NCI-H1436 (cell line): ENCODE measurements at places on chromosomes 13 and 19.
A peak's percentile ranks its signal among the peaks of the same experiment; 100 is the strongest.

- DNase-seq, result no peak
Observed at GRCh38 chr19:33464010-33464732, 57.4 kb downstream of the PEPD start.

DNA sequence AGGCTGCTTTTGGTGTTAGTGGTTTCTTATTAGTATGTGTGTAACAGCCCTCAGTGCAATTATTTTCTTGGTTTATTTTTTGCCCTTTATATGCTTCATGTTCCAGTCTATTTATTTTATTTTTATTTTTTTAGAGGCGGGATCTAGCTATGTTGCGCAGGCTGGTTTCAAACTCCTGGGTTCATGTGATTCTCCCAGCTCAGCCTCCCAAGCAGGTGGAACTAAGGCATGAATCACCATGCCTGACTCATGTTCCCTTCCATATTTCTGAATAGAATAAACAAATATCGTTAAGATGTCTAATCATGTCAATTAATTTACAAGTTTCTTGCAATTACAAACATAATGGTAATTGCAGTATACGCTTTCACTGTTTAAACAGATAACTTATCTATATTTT, 11.7 kb downstream of the SKA3 start:
- DNase-seq, result no peak

GRCh38 chr13:92994056-92994455, 232.6 kb upstream of the GPC6 start:
- no peak for DNase-seq

GRCh38 chr13:80096383-80096782, 244.5 kb downstream of the SPRY2 start:
- DNase-seq, result no peak

- DNase-seq, result peak; percentile 82
Observed at GRCh38 chr19:55605637-55606470, at the start of gene ZNF865. TSS of gene ZNF865 (plus strand) at chr19:55605647. CDS start at chr19:55613619, 7,972 bp downstream.

DNA sequence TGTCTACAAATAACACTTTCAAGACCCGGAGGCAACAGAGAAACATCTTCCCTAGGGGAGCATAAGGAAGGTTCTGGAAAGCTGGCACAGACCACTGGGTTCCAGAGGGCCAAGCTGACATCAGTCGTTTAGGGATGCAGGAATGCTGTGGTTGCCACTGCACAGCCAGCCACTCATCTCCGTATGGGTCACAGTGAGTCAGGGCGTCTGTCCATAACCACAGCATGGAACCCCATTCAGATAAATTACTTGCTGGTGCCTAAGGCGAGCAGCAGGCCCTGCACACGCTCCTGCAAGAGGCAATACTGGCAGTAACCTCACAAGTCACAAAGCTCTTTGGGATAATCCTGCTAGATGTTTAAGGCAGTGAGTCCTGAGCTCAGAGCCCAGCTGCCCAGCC, 140.9 kb upstream of the UBL3 start:
- DNase-seq, result no peak

DNA sequence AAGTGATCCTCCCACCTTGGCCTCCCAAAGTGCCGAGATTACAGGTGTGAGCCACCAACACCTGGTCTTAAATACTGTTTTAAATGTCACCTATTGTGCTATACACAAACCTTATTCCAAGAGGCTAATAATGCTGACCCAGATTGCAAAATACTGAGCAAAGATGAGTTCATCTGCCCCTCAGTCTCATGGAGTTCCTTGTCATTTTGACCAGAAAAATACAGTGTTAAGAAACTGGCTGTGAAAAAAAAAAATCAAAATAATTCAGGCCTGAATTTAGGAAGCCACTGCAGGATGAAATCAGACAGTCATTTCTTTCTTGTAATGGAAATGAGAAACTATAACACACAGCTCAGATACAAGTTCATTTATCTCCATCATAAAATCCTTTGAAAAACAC, 59.9 kb downstream of the TBC1D4 start:
- DNase-seq, result no peak

- no peak for DNase-seq
Observed at GRCh38 chr19:8212916-8213315, 3.7 kb downstream of the CERS4 start.

- DNase-seq, result no peak
Observed at GRCh38 chr19:35066121-35066520, 24.6 kb downstream of the HPN start.

- peak; percentile 90 for DNase-seq
Observed at GRCh38 chr19:13974073-13974472, 21.8 kb downstream of the DCAF15 start.

GRCh38 chr13:96822895-96823294, 171.4 kb downstream of the OXGR1 start:
- no peak for DNase-seq

DNA sequence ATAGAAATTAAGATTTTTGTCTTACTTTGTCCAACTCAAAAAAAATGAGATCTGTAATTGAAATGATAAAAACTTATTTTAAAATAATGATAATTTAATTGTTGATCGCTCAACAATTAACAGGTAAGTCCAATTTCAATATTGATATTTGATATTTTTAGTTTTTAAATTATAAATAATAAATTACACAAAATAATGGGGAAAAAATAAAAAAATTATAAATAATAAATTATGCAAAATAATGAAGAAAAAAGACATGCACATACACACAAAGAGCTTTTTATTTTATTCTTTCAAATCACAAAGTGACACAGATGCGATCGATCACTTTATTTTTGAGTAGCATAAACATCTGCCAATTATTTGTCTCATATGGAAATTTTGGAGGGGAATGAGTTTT, 40.8 kb downstream of the KCTD12 start:
- DNase-seq, result no peak

- no peak for DNase-seq
Observed at GRCh38 chr13:52782471-52783448, 43.1 kb upstream of the CNMD start.

- DNase-seq, result peak; percentile 21
Observed at GRCh38 chr13:100673713-100674571, 653 bp downstream of the TMTC4 start.

DNA sequence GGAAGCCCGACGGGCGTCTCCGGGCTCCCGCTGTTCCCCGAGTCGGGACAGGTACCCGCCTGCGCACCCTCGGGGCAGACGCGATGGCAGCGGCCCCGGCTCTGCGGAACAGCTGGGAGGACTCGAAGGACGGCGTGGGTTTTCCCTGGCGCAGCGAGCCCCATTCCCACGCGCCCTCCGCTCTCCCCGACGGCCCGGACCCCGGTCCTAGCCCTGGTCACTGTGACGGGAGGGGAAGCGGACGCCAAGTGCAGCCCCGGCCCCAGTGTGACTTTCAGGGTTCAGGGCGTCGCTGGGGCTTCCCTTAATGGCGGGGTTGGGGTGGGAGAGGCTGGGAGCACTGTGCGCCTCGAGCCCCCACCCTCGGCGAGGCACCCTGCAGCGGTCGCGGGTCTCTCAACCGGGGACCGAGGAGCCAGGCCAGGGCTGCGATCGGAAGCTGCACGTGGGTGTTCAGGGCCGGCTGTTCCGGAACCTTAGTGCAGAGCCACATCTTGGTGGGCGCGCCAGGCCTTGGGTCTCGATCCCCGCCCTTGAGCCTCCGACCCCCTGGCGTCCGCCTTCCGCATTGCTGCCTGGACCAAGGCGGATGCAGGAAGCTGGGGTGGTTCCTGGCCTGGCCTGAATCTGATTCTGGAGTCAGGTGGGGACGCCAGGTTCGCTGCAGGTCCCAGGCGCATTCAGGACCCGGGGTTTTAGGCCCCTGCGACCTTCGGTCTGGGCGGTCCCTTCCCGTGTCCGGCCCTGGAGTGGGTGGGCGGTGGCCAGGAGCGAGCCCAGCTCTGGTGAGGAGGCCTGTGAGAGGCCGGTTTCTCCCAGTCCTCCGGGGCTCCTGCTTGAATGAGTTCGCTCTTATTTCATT, 3.5 kb downstream of the LGALS7B start:
- no peak for DNase-seq

GRCh38 chr13:53250272-53250875, 221.8 kb downstream of the OLFM4 start:
- peak; percentile 77 for DNase-seq

DNA sequence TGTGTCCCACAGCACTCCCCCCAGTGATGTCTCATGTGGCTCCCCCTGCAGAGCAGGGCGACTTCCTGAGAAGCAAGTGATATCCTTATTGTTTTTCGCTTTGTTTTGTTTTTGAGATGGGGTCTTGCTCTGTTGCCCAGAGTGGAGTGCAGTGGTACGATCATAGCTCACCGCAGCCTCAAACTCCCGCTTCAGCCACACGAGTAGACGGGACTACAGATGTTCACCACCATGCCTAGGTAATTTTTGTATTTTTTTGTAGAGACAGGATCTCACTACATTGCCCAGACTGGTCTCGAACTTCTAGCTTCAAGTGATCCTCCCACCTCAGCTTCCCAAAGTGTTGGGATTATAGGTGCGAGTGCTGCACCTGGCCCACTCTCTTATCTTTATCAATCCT, 5.0 kb downstream of the CEP89 start:
- no peak for DNase-seq

DNA sequence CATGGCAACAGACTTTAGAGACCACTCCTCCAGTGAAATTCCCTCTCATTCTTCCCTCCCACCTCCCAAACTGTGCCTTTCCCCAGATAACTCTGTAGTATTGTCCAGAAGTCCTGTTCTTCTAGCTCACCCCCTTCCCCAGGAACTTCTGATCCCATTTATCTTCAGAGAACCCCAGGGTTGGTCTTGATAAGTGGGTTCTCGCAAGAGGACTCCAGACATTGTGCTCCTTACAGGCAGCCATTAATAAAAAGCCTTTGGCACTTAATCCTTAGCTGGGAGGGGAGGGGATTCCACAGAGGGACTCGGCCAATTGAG, 1.9 kb downstream of the LTBP4 start:
- DNase-seq, result no peak

- no peak for DNase-seq
Observed at GRCh38 chr13:59954601-59955000, 209.1 kb downstream of the DIAPH3 start.

DNA sequence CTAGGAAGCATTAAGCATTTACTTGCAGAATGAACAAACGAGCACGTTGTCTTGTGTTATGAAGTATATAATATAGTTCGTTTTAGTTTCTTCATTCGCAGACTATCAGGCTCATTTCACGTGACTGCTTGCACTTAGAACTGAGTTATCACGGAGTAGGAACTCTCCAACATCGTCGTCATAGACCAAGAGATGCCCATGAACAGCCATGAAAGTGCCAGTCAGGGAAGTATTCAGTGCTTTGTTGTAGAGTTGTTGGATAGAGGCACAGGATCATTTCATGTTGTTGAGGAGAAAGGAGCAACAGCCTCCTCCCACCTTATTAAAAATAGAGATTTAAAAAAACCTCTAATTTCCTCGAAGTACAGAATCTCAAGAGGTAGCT, 977 bp upstream of the IL17D start:
- no peak for DNase-seq

- no peak for DNase-seq
Observed at GRCh38 chr13:42394361-42394708, 122.4 kb downstream of the AKAP11 start.

DNA sequence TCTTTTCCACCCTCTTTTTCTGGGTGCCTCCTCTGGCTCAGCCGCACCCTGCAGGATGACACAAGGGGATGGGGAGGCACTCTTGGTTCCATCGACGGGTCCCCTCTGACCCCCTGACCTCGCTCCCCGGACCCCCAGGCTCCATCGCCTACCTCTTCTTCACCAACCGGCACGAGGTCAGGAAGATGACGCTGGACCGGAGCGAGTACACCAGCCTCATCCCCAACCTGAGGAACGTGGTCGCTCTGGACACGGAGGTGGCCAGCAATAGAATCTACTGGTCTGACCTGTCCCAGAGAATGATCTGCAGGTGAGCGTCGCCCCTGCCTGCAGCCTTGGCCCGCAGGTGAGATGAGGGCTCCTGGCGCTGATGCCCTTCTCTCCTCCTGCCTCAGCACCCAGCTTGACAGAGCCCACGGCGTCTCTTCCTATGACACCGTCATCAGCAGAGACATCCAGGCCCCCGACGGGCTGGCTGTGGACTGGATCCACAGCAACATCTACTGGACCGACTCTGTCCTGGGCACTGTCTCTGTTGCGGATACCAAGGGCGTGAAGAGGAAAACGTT, 24.0 kb downstream of the LDLR start:
- no peak for DNase-seq

- DNase-seq, result no peak
Observed at GRCh38 chr13:112851107-112852038, 117.6 kb upstream of the MCF2L start.

GRCh38 chr19:27745978-27746542, 1466.9 kb downstream of the UQCRFS1 start:
- DNase-seq, result no peak
